ENCODE measurements at places on chromosomes 3 and 15. TPM values are rescaled to one million over a fixed set of nuclear protein-coding genes. Genes with fewer than 3 reads are reported as not detected.

GRCh38 chr15:77440378-77440999 is 19.8 kb downstream of the HMG20A start:
- DNase-seq: no peak

DNA sequence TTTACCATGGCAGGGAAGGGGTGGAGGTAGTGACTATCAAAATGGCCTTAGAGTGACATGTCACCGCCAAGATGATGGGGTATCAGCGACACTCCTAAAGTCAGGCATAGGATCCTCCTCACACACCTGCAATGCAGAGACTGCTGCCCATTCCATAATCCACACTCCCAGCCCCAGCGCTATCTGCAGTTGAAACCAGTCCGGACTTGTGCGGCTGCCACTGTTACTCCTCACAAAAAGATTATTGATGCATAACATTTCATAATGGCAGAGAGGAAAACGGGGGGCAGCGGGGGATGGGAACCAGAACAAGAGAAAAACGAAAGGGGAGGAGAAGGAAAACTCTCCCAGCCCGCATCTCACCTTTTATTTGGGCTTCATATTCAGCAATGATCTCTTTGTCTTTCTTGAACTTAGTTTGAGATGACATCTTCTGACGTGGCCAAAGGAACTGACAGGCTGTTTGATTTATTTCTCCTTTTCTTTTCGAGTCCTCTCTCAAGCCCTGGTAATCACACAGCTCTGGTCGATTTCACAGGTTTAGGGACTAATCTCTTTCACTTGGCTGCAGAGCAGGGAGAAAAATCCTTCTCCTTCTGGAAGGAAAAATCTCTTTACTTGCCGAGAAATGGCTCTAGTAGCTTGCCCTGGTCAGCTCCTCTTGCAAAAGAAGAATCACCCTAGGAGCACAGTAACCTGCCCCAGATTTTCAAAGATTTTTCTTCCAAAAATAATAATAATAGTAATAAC is 749 bp downstream of the SRGAP3 start:
- DNase-seq: no peak

- DNase-seq: no peak
These were observed 90.8 kb downstream of the ANP32A start for GRCh38 chr15:68729789-68730411.

GRCh38 chr15:101614761-101615160 is 37.4 kb downstream of the TM2D3 start:
- no peak for DNase-seq

DNA sequence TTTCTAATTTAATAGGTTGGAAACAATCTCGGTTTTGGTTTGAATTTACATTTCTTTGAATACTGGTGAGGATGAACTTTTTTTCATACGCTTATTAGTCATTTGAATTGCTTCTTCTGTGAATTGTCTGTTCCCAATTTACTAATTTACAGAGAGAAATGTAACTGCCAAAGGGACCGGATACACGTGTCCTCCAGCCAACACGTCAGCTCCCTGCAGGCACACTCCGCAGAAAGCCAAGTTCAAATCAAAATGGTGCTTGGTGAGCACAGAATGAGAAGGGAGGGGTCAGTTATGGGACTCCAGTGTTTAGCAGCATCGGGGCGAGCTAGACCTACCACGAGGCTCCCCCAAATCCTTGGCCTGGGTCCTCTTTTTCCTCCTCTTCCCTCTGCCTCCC is 10.8 kb upstream of the TSEN2 start:
- no peak for DNase-seq

- no peak for DNase-seq
These were observed 6.6 kb downstream of the PLS1 start for GRCh38 chr3:142602619-142603385.

- no peak for DNase-seq
These were observed 744.0 kb upstream of the SGO1 start for GRCh38 chr3:20930034-20930433.

GRCh38 chr3:187944390-187945179 is 199.3 kb upstream of the BCL6 start:
- DNase-seq: no peak

The PARP3 gene
- total RNA-seq: 14.1 TPM

The CLRN1 gene
- not detected for total RNA-seq

The SCN11A gene
- total RNA-seq: 0.34 TPM

The CHST2 gene
- 5.7 TPM for total RNA-seq

The TTLL13 gene
- not detected for total RNA-seq

The KCNAB1 gene
- 1.2 TPM for total RNA-seq

The CYP19A1 gene
- 1.1 TPM for total RNA-seq

The PROK2 gene
- total RNA-seq: 0.25 TPM
